ENCODE measurements at places on chromosomes 4 and X. TPM values are rescaled to one million over a fixed set of nuclear protein-coding genes. Genes with fewer than 3 reads are reported as not detected.

DNA sequence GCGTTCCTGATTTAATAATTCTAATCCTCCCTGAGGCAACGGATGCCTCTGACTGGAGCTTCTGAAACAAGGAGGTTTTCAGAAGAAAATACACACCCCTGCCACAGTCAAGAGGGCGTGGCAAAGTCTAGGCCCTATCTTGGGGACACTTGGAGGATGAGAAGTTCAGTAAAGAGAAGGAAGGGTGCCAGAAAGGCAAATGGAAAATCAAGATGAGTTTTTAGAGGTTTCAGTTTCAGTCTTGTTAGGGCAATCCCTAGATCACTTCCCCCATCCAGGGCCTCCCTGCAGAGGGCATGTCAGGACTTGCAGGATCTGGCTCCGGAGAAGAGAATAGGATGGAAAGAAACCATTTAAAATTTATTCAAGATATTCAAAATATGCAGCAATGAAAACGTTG, 28.5 kb upstream of the FGF2 start:
- DNase-seq = peak; percentile 52
- H3K4me1 ChIP-seq = no peaks in the 10 kb centered on the region
- H3K27ac ChIP-seq = peak overlapping the region; percentile 85
- no peaks in the 10 kb centered on the region for H3K36me3 ChIP-seq
- no peaks in the 10 kb centered on the region for H3K27me3 ChIP-seq

DNA sequence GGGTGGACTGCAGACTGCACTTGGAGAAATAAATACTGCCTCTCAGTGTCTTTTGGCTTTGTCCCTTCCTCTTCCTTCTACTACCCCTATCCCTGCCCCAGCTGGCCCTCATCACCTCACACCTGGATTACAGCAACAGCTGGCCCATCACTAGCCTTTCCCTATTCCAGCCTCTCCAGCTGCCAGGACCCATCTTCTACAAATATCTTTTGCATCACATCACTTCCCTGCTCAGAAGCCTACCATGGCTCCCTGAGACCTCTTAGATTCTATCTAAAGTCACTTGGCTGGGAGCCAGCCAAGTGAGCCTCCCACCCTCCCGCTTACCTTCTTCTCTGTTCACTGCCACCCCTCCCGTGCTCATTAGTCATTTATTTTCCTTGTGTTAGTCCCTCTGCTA, 66.8 kb downstream of the TSC22D3 start:
- H3K4me1 ChIP-seq = no peaks in the 10 kb centered on the region
- H3K36me3 ChIP-seq = no peaks in the 10 kb centered on the region
- H3K27me3 ChIP-seq = no peaks in the 10 kb centered on the region
- no peak overlapping the region for H3K27ac ChIP-seq
- DNase-seq = no peak
- H3K4me3 ChIP-seq = no peak overlapping the region

The QRFPR gene
- not detected for total RNA-seq

- H3K4me3 ChIP-seq = peak overlapping the region; percentile 47
- H3K4me1 ChIP-seq = no peaks in the 10 kb centered on the region
Measured at GRCh38 chrX:106612393-106612763, 600 bp downstream of the RADX start.

The CHIC2 gene
- 80.2 TPM for total RNA-seq

The DSPP gene
- total RNA-seq = not detected

- no peaks in the 10 kb centered on the region for H3K4me1 ChIP-seq
- H3K36me3 ChIP-seq = no peaks in the 10 kb centered on the region
- DNase-seq = no peak
- H3K4me3 ChIP-seq = no peak overlapping the region
- no peaks in the 10 kb centered on the region for H3K27me3 ChIP-seq
- peak overlapping the region; percentile 46 for H3K27ac ChIP-seq
Measured at GRCh38 chr4:145808848-145809512, 129.0 kb downstream of the C4orf51 start.

DNA sequence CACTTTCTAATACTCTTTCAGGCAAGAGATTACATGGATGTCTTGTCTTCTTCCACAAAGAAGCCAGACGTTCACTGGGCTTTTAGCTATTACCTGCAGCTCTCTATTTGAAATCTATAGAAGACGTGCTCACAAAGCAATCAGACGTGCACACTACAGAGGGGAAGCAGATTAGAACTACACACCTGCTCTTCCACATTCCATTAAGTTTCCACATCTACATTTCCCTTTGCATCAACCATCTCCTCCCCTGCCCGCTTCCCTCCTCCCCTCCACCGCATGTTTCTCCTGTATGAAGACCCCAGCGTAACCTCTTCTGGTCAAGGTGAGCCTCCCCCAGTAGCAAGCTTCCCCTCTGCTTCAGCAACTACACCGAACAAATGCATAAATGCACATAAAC, 119.8 kb downstream of the DHX15 start:
- H3K36me3 ChIP-seq = no peaks in the 10 kb centered on the region
- no peak overlapping the region for H3K27ac ChIP-seq
- H3K4me3 ChIP-seq = no peak overlapping the region
- no peaks in the 10 kb centered on the region for H3K4me1 ChIP-seq

- no peaks in the 10 kb centered on the region for H3K36me3 ChIP-seq
- H3K4me3 ChIP-seq = no peak overlapping the region
- H3K4me1 ChIP-seq = no peaks in the 10 kb centered on the region
- no peaks in the 10 kb centered on the region for H3K27me3 ChIP-seq
Measured at GRCh38 chrX:138759217-138759943, 47.9 kb upstream of the FGF13 start.

Data from uterus (tissue), 4 donors.